ENCODE measurements at places on chromosomes 13 and 19.

DNA sequence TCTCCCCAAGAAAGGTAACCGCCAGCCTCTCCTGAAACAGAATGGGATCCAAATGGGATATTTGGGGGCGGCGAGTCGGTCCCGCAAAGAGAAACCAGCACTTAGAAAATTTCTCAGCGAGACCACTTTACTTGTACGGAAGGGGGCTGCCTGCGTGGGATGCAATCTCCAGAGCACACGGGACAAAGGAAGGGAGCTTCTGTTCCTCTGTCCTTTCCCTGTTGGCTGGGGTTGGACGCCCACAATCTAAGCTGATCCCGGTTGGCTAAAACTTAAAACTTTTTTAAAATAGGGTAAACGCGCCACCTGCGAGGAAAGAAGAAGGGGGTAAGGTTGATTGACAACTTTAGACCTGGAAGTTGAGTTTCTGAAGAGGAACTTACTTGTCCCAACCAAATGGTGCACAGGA is 826 bp upstream of the BSG start:
- DNase-seq = no peak

DNA sequence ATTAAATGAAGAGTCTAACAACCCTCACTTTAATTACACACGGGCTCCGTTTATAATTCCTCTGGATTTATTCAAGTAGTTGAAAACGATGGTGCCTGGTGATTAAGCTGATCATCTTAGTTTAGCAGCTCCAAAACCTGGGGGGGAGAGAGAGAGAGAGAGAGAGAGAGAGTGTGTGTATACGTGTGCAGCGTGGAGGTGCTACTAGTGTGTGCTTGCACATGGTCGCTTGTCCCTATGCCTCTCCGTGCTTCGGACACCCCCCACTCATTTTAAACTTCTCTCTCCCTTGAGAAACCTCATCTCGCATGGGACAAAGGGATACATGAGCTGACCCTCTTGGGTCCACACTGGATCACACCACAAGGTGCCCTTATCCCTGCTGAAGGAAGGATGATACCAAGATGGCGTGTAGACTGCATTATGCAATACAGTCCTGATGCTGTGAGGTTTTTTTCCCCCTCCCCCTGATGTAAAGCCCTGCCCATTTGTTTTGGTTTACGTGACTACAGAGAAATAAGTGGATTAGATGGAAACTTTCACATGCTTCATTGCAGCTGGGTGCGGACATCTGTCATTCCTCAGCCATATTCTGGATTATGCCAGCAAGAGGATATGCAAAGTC is 320.8 kb downstream of the ZNF536 start:
- DNase-seq = no peak

DNA sequence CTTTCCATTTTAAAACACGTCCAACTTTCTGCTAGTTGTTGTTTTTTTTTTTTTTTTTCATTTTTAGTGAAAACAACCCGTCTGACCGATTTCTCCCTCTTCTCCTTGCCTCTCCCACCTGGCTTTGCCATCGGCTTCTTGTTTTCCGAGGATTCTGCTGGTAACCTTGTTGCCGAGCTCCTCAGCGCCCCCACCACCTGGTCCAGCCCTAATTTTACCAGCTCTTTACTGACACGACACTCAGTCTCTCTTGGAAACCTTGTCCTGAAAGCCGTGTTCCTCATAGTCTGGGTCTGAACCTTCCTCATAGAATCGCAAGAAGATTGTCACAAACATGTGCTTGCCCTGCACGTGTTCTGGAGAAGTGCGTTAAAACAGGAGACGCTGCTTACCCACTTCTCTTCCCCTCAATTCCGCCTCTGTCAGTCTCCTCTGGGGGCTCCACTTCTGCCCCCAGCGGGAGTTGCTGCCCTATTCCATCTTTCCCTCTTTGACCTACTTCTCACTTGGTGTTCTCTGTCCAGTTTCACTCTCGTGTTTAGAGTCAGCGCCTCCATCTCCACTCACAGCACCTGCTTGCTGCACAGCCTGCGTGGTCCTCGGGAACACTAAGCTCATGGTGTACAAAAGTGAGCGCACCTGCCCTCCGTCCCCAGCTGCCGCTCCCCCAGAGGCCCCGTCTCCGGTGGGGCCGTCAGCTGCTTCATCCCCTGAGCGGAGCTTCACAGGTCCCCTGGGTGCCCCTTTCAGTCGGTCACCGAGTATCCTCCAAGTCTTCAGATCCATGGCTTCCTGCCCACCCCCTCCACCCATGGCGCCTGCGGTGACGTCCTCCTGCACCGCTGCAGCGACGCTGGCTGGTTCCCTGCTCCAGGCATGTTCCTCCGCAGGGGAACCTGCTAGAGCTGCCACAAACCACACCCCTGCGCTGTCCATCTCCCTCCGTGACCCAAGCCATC is 65.1 kb downstream of the TM9SF2 start:
- DNase-seq = no peak

GRCh38 chr19:28920269-28921066 is 292.5 kb downstream of the UQCRFS1 start:
- DNase-seq = no peak

GRCh38 chr13:78997902-78998629 is 339.1 kb upstream of the OBI1 start:
- no peak for DNase-seq

- no peak for DNase-seq
Observed at GRCh38 chr19:2294687-2295335, 12.8 kb upstream of the PEAK3 start.

GRCh38 chr19:10516671-10517286 is 468 bp downstream of the S1PR5 start:
- DNase-seq = no peak

DNA sequence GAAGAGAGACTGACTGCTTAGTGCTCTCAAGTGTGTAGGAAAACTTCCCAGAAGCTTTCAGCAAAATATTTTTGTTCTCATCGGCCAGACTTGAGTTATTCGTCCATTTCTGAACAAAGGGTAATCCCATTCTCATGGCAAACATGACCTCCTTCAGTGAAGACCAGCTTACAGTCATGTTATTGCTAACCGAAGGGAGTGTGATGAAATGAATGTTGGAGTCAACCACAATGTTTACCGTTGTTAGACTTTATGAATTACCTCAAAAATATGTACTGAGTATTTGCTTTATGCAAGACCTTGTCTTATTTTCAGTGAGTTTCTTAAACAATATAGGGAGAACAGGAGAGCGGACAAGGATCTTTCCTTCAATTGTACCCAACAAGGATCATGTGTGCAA is 228.6 kb downstream of the LMO7 start:
- no peak for DNase-seq

DNA sequence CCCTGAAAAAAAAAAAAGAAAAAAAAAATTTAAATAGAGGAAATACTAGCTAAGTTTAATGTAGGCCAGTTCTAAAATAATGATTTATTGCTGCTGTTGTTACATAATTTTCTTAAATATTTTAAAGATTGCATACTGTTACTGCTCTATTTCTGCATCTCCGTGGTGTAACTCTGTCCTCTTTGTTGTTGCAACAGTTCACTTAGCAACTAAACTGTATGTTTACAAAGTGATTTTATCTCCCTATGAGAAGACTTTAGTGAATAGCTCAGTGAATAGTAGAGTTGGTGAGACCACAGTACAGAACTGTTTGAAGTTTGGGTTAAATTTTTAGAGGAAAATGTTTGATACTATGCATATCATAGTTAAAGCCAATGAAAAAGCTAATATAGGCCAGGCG is 19.4 kb downstream of the BRCA2 start:
- no peak for DNase-seq
